Brain (organoid and tissue), 16 donors: ENCODE measurements at places on chromosomes 2 and 18.

- DNase-seq: no peak
Observed at GRCh38 chr2:88091943-88092342, 24.3 kb downstream of the SMYD1 start.

- DNase-seq: peak; percentile 48
Observed at GRCh38 chr2:88669482-88670214, 21.8 kb upstream of the RPIA start.

- DNase-seq: no peak
Observed at GRCh38 chr18:48328473-48329210, 80.5 kb downstream of the ZBTB7C start.

DNA sequence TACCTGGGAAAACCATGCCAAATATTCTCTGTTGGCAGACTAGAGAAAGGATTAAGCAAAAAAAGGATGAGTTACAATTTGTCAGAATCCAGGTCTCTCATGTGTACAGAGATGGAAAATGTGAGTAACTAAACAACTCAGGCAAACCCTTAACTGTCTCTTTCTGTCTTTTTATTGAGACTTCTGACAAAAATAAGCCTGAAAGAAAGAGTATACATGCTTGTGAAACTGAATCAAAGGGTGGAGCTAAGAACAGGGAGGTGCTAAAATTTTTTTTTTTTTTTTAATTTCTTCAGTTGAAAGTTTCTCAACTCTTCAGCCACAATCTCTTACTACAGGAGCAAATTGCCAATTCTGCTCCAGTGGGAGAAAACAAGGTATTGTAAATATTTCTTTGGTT is at the start of gene SERPINB10:
Gene SERPINB10, plus strand, starts transcription at position 295 of the 400 bp plus-strand sequence. CDS start 7,553 bp downstream, outside the sequence.
- no peak for DNase-seq

- DNase-seq: no peak
Observed at GRCh38 chr18:11669948-11670275, 19.2 kb upstream of the GNAL start.

GRCh38 chr2:142741764-142742269 is 135.6 kb upstream of the KYNU start:
- DNase-seq: no peak

DNA sequence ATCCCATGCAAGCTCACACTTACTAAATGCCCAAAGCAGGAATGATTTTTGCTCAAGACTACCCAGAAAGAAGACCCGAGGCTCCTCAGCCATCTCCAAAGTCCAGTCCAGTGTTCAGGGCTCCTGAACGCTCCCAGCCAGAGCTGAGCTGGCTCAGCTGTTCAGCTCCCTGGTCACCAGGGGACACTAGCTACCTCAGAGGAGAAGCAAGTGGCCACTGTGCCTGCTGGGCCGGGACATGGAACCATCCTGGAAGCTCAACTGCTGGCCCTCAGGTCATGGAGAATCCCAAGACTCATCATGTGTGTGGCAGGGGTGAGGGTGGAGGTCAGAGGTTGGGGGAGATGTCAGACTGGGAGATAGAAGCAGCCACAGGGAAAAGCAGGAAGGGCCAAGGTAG is 89.0 kb downstream of the GALNT14 start:
- DNase-seq: no peak

- no peak for DNase-seq
Observed at GRCh38 chr2:120764492-120764891, 28.8 kb downstream of the GLI2 start.

- DNase-seq: peak; percentile 60
Observed at GRCh38 chr2:69216535-69217332, 170.3 kb downstream of the GFPT1 start.

- DNase-seq: no peak
Observed at GRCh38 chr2:45543257-45543656, 67.8 kb downstream of the SRBD1 start.

DNA sequence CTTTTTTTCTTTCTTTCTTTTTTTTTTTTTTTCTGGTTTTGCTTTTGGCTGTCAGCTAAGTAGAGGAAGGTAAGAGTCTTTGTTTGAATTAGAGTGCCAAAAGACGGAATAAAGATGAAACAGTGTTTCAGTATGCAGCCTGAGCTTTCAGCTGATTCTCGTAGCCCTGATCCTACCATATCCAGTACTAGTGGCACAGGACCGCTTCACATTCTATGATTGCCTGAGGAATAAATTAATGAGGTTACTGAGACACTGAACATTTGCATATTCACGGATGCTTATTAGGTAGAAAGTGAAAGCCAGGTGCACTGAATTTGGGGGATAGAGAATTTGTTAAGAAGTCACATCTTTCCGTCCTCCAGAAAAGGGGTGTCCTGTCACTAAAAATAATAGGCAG is 421.5 kb upstream of the POU3F3 start:
- peak; percentile 79 for DNase-seq

DNA sequence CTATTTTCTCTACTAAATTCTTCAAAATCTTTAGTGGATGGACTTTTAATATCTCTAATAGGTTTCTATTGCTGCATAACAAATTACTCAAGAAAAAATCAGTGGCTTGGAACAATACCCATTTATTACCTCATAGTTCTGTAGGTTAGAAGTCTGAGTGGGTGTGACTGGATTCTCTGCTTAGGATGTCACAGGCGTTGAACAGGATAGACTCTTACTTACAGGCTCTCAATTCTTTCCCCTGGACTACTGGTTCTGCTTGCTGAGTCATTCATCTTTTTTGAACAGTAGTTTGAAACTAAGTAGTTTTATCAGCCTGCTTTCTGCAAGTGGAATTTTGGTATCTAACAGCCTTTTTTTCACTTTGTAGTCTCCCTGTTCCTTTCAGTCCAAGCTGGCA is 265.4 kb downstream of the ZNF385B start:
- no peak for DNase-seq

DNA sequence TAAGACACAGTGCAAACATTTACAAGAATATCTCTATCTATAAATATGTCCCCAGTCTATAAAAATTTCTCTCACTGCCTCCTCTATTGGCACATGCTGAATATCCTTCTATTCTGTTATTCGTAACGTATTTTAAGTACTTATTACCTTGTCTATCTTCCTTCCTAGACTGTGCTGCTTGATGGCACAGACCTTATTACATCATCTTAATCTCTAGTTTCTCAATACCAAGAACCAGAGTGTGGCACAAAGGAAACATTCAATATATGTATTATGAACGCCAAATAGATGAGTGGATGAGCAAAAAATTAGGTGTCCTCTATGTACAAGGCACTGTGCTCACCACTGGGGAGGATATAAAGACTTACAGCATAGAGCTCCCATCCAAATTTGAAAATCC is 282.8 kb downstream of the NBAS start:
- no peak for DNase-seq

DNA sequence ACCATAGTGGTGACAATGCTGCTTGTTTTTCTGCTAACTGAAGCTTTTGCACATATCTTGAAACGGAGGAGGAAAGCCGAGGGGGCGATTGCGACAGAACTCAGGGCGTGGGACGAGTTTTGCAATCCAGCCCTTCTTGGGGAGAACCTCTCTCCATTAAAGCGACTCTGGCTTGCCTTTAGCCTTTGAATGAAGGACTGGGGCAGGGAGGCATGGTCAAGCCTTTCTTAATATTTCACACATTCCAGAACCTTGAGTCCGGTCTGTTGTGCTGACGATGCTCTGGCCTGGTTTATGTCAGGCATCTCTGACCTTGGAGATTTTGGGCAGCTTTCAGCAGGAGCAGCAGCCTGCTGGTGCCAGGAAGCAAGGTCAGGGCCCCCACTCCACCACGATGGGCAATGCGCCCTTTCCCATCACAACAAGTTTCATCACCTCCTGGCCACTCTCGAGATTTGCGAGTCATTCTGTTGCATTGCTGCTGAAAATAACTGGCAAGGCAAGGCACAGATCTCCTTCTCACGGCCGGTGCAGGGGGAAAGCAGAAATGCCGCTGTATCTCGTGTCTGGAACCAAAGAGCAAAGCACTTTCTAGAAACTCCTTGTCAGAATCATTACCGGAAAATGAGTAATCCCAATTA is 10.8 kb downstream of the EMILIN2 start:
- DNase-seq: no peak

GRCh38 chr2:122519366-122519765 is 763.9 kb downstream of the TSN start:
- no peak for DNase-seq

GRCh38 chr18:69757733-69758132 is 189.9 kb downstream of the CD226 start:
- peak; percentile 27 for DNase-seq

GRCh38 chr2:128520340-128520739 is 201.7 kb upstream of the HS6ST1 start:
- no peak for DNase-seq

DNA sequence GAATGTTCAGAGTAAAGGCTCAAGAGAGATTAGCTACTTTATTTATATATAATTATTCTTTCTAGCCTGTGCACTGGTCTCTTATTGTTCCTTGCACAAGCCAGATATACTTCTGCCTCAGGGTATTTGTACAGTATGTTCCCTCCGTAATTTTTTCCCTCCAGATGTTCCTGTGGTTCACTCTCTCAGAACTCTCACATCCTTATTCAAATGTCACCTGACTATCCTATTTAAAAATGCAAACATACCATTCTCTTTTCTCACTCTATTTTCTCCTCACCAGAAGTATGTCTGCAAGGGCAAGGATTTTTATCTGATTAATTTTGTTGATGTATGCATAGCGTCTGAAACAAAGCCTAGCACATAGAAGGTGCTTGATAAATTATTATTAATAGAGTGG is 64.0 kb upstream of the CERS6 start:
- DNase-seq: no peak

DNA sequence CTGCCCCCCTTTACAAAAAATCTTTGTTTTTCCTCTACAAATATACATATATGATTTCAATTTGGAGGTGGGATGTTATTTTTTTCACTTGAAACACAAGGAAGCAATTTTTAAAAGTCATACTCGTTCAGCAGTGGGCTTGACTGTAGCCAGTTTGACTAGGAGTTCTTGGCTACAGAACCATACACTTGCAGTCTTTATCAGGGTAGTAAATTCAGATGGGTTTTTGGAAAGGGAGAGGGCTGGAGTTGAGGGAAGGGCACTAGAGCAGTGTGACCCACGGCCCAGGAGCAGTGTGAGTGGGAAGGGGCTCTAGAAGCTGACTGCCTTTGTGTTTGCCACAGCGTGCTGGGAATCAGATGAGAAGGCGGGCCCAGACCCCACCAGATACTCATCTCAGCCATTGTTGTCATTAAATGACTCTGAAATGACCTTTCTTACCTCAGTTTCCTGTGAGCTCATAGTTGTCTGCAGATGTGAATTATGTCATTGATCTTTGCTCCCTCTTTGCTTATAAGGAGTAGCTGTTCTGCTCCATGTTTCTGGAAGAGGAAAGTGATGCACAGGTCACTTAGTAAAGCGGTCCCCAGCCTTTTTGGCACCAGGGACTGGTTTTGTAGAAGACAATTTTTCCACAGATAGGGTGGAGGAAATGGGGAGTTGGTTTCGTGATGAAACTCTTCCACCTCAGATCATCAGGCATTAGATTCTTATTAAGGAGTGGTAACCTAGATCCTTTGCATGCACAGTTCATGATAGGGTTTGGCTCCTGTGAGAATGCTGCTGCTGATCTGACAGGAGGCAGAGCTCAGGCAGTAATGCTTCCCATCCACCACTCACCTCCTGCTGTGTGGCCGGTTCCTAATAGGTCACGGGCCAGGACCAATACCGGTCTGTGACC is 116.8 kb downstream of the SPTBN1 start:
- no peak for DNase-seq

DNA sequence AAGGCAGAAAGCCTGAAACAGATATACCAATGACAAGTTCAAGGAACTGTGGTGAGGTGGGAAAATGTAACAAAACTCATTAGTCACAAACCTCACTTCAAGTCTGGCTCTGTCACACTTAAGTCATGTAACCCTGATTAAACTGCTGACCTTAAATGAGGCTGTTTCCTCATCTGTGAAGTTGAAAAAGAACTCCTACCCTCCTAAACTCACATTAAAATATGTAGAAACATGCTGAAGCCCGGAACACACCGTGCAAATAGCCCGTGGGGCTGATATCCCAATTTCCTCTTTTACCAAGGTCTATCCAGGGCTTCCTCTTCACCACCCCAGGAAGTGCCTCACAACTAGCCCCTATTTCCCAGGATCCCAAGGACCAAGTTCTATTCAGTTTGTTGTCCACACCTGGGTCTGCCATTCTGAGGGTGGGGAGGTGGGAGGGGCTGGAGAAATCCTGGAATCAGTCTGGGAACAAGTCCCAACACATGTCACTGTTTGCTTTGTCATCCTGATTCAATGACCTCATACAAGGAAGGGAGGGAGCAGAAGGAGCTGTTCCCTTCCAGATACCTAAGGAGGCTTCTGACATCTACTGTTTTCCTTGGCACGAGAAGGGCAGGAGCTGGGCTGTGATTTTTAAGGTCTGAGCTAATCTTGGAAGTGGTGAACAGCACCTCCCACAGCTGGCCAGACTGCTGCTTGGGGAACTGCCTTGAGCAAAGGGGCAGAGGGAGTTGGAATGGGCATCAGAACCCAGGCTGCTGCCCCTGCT is 42.3 kb downstream of the SLC4A1AP start:
- no peak for DNase-seq

GRCh38 chr18:79367989-79368388 is 27.7 kb upstream of the NFATC1 start:
- DNase-seq: peak; percentile 23

DNA sequence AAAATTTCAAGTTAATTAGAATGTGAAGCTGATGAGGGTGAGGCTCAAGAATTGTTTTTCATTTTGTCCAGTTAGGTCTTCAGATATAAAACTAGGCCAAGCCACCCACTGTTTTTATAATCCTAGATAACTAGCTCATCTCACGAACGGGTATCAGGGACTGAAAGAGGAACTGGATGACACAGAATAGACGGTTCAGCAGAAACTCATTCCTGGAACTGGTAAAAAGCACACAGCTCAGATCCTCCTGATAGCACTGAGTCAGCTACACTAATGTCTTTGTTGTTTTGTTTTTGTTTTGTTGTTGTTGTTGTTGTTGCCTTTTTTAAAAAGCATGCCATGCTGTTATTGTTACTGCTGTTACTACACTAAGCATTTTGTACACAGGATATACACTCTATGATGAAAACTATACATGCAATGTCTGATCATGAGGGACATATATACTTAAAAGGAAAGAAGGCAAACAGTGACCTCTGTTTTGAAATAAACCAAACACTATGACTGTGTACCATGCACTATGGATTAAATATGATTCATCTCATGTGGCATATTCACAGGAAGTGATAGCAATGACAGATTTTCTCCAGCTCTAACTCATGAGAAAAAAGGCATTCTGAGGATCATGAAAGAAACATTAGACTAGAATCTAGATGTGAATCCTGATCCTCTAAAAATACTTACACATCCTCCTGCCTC is 437.6 kb downstream of the NCKAP5 start:
- no peak for DNase-seq

DNA sequence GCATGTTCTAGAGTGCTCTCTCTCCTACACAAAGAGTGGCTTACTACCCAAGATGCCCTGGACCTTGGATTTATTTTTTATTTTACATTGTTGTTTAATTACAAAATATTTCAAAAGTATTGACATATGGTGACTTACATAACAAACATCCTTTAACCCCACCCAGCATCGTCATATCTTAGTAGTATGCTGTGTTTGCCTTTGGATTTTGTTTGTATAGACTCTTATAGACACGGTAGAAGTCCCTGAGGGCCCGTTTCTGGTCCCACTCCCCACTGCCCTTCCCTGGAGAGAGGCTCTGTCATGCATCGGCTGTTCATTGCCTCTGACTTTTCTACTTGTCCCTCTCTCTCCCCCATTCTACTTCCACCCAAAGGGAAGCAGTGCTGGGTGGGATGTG is 112.0 kb downstream of the ZBTB7C start:
- no peak for DNase-seq

GRCh38 chr18:8427339-8427738 is 181.9 kb upstream of the RAB12 start:
- no peak for DNase-seq
